ENCODE measurements at places on chromosomes 6 and 20. TPM values are rescaled to one million over a fixed set of nuclear protein-coding genes. Genes with fewer than 3 reads are reported as not detected.
A peak's percentile ranks its signal among the peaks of the same experiment; 100 is the strongest.

The FGD2 gene
- total RNA-seq, result 0.50 TPM

The SSTR4 gene
- not detected for total RNA-seq

The MROH8 gene
- total RNA-seq, result 3.3 TPM

The TRAPPC3L gene
- total RNA-seq, result not detected

The PPP1R16B gene
- total RNA-seq, result not detected

The KHDC1 gene
- total RNA-seq, result 16.2 TPM

DNA sequence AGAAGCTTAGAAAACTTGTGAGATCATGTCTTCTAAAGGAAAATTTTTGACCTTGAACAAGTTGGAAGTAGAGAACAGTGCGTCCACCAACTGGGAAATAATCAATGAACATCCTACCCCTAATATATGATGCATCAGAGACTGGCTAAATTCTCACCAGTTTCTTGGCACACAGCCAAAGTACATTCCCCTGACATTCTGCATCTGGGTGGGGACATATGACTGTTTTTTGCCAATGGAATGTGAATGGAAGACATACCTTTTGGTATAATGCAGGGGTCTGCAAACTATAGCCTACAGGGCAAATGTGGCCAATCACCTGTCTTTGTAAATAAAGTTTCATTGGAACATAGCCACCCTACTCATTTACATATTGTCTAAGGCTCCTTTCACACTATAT lies 84.7 kb downstream of the HAO1 start:
- H3K27ac ChIP-seq, result no peak overlapping the region
- H3K4me3 ChIP-seq, result no peak overlapping the region
- H3K27me3 ChIP-seq, result no peaks in the 10 kb centered on the region
- H3K36me3 ChIP-seq, result no peaks in the 10 kb centered on the region
- H3K4me1 ChIP-seq, result no peaks in the 10 kb centered on the region

DNA sequence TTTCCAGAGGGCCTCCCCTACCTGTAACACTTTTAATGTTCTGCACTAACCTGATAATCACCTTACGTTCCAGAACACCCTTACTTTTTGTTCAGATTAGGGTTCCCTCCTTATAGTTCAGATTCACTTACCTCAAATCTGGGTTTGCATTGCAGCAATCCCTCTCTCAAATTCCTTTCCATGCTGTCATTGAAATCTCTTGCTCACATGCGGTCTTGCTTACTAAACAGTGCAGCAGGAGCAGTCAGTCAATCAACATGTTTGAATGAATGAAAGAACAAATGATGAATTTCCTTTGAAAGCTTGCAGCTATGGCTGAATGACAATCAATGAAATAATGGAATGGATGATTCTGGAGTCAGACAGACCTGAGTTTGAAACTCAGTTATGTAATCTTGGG lies 200.1 kb downstream of the HIVEP2 start:
- DNase-seq, result peak; percentile 49
- H3K27ac ChIP-seq, result no peak overlapping the region
- no peak overlapping the region for H3K4me3 ChIP-seq
- H3K4me1 ChIP-seq, result no peaks in the 10 kb centered on the region
- no peaks in the 10 kb centered on the region for H3K27me3 ChIP-seq
- H3K36me3 ChIP-seq, result no peaks in the 10 kb centered on the region

DNA sequence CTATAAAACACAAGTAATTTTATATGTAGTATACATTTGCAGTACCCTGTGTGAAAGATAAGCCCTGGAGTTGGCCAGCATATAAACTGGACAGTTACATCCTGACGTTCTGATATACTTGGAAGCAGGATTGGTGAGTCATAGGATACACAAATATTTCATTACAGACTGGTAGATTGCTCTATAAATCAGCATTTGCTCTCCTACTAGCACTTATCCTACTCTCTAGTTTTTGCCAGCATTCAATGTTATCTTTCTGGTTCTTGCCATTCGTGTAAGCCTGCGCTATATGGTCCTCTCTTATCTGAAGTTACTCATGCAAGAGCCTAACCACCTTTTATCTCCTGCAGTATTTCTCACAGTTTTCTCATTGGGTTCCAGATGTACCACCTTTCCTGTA lies 680.2 kb upstream of the MMS22L start:
- H3K4me3 ChIP-seq, result no peak overlapping the region
- no peaks in the 10 kb centered on the region for H3K4me1 ChIP-seq
- no peaks in the 10 kb centered on the region for H3K27me3 ChIP-seq
- no peak overlapping the region for H3K27ac ChIP-seq
- no peaks in the 10 kb centered on the region for H3K36me3 ChIP-seq

GRCh38 chr6:161476711-161477110 lies 202.8 kb upstream of the AGPAT4 start:
- H3K36me3 ChIP-seq, result no peaks in the 10 kb centered on the region
- H3K27me3 ChIP-seq, result peaks cover 48% of the 10 kb centered on the region
- H3K4me3 ChIP-seq, result no peak overlapping the region

- H3K27me3 ChIP-seq, result no peaks in the 10 kb centered on the region
- no peaks in the 10 kb centered on the region for H3K36me3 ChIP-seq
- H3K27ac ChIP-seq, result no peak overlapping the region
These were observed 1355.9 kb downstream of the GRIK2 start for GRCh38 chr6:102749210-102749971.

DNA sequence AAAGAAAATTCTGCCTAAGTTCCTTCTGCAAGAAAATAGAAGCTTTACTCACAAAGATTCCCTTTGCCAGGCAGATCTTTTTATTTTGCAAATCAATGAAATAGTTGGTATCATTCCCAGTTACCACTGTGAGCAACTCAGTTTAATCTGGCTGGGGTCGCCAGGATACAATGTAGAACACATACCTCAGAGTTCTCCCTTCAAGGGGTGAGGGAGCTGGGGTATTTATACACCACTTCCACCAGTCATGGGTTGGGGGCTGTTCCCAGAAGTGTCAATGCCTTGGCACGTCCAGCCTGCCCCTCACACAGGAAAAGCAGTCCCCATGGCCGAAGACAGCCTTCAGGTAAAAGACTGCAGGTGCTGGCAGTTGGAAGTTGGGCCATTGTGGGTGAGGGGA lies 86.2 kb downstream of the SLC24A3 start:
- H3K4me3 ChIP-seq, result no peak overlapping the region
- no peaks in the 10 kb centered on the region for H3K4me1 ChIP-seq
- peaks cover 37% of the 10 kb centered on the region for H3K27me3 ChIP-seq
- DNase-seq, result no peak

- H3K27ac ChIP-seq, result no peak overlapping the region
- no peaks in the 10 kb centered on the region for H3K4me1 ChIP-seq
- DNase-seq, result no peak
- H3K4me3 ChIP-seq, result no peak overlapping the region
- no peaks in the 10 kb centered on the region for H3K27me3 ChIP-seq
These were observed 83.1 kb downstream of the PTCHD4 start for GRCh38 chr6:48027704-48028435.

DNA sequence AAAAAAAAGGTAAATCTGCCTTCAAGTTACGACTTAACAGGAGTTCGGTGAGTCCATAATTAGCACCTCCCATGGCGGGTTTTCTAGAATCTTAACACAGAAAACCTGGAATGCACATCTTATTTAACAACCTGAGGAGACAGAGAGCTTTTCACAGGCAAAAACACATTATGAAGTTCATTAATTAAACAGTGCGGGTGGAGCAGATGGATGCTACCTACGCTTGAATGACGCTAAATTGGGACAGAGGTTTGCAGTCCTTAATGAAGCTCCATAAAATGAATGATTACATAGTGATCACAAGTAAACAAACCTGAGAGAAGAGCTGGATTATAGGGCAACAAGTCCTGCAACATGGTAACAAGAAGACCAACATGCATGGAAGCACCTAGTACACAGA lies 81.0 kb downstream of the INSM1 start:
- H3K4me1 ChIP-seq, result peaks cover 7% of the 10 kb centered on the region
- no peak overlapping the region for H3K27ac ChIP-seq
- no peak for DNase-seq
- no peak overlapping the region for H3K4me3 ChIP-seq

- no peak overlapping the region for H3K27ac ChIP-seq
- H3K27me3 ChIP-seq, result no peaks in the 10 kb centered on the region
- H3K4me1 ChIP-seq, result no peaks in the 10 kb centered on the region
These were observed 67.8 kb upstream of the HTR1E start for GRCh38 chr6:86869500-86869899.

- no peaks in the 10 kb centered on the region for H3K36me3 ChIP-seq
- H3K27me3 ChIP-seq, result no peaks in the 10 kb centered on the region
- H3K4me1 ChIP-seq, result no peaks in the 10 kb centered on the region
- no peak for DNase-seq
- no peak overlapping the region for H3K27ac ChIP-seq
These were observed 16.4 kb upstream of the CCDC28A start for GRCh38 chr6:138757136-138757535.

DNA sequence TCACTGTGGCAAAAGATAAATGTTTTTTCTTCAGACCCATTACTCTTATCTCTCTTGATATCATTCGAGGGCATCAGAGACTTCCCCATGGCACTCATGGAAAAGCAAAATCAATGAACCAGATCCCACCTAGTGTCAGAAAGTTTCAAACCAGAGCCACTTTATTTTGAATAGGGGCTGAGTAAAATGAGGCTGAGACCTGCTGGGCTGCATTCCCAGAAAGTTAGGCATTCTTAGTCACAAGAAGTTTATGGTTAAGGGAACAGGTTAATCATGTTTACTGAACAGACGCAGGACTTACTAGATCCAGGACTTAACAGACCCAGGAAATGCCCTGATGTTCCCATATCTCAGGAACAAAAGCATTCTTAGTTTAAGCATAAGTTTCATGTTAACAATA lies 369.9 kb downstream of the BTBD3 start:
- H3K4me1 ChIP-seq, result peaks cover 22% of the 10 kb centered on the region
- no peaks in the 10 kb centered on the region for H3K27me3 ChIP-seq
- H3K4me3 ChIP-seq, result peak overlapping the region; percentile 20
- no peaks in the 10 kb centered on the region for H3K36me3 ChIP-seq
- DNase-seq, result peak; percentile 91

GRCh38 chr6:136811272-136811671 lies 11.1 kb upstream of the PEX7 start:
- H3K4me3 ChIP-seq, result no peak overlapping the region
- DNase-seq, result no peak
- H3K27ac ChIP-seq, result no peak overlapping the region
- no peaks in the 10 kb centered on the region for H3K27me3 ChIP-seq
- no peaks in the 10 kb centered on the region for H3K36me3 ChIP-seq
- H3K4me1 ChIP-seq, result no peaks in the 10 kb centered on the region

- H3K27me3 ChIP-seq, result no peaks in the 10 kb centered on the region
- no peak overlapping the region for H3K4me3 ChIP-seq
- H3K36me3 ChIP-seq, result no peaks in the 10 kb centered on the region
- DNase-seq, result no peak
These were observed 195.7 kb downstream of the CENPW start for GRCh38 chr6:126535595-126535994.

GRCh38 chr6:97282238-97282725 lies 734 bp downstream of the MMS22L start:
- H3K4me1 ChIP-seq, result peaks cover 21% of the 10 kb centered on the region
- H3K36me3 ChIP-seq, result 0 out of 2 replicates have a peak, but pooled peaks cover 10% of the 10 kb centered on the region
- H3K27ac ChIP-seq, result peak overlapping the region; percentile 17
- DNase-seq, result no peak
- H3K4me3 ChIP-seq, result peak overlapping the region; percentile 93

- H3K36me3 ChIP-seq, result no peaks in the 10 kb centered on the region
- no peak overlapping the region for H3K4me3 ChIP-seq
- no peak for DNase-seq
- peak overlapping the region; percentile 79 for H3K27ac ChIP-seq
- H3K27me3 ChIP-seq, result no peaks in the 10 kb centered on the region
- H3K4me1 ChIP-seq, result peaks cover 50% of the 10 kb centered on the region
These were observed 38.9 kb upstream of the TNFAIP3 start for GRCh38 chr6:137827977-137828810.

DNA sequence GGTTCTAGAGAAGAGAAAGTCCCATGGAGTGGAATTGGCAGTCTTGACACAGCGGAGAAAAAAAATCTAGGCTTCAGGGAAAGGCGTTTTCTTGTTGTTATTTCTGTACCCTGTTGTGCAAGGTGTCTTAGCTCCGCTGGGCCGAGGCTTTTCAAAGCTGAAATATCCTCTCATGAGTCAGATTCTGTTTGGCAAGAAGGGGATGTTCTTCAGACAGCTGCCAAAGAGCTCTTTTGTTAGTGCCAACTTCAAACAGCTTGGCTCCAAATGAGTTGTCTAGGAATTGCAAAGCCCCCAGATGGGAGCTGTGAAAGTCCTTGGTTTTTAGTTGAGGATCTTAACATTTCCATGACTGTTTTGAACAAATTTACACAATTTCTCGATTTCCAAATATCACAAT lies 45.6 kb downstream of the LRRN4 start:
- H3K27me3 ChIP-seq, result no peaks in the 10 kb centered on the region
- no peak overlapping the region for H3K27ac ChIP-seq
- peaks cover 4% of the 10 kb centered on the region for H3K36me3 ChIP-seq
- peak; percentile 62 for DNase-seq
- peak overlapping the region; percentile 97 for H3K4me3 ChIP-seq

DNA sequence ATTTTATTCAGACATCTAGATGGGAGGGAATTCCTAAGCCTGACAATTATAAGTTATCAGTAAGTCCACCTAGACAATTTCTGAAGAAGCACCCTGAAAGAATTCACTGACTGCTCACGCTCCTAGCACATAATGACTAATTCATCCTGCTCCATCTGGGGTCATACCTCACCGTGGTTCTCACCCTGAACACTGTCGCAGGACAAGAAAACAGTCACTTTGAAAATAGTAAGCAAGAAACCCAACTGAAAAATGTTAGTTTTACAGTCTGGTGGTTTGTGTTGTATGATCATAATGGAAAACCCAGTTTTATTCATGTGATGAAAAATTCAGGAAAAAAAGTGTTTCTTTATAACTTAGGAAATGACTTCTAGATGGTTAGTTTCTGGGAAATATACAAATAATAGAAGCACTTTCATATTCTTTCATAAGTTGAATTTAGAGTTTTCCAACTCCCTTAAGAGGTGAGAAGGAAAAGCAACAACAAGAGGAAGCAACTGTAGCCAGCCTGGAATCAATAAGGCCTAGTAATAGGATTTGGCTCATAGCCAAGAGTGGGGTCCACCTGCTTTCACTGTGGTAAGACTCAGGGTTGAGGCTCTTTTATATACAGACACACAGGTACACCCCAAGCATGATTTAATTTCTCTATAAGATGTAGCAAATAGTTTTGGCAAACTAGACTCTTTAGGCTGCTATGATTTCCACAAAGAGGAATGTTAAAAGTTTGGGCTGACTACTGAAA lies 94.1 kb downstream of the HIVEP2 start:
- no peak for DNase-seq
- H3K4me3 ChIP-seq, result no peak overlapping the region
- peaks cover 82% of the 10 kb centered on the region for H3K4me1 ChIP-seq
- peak overlapping the region; percentile 96 for H3K27ac ChIP-seq
- H3K27me3 ChIP-seq, result no peaks in the 10 kb centered on the region

- H3K27me3 ChIP-seq, result peaks cover 20% of the 10 kb centered on the region
- H3K4me3 ChIP-seq, result no peak overlapping the region
- no peak overlapping the region for H3K27ac ChIP-seq
- DNase-seq, result no peak
- H3K36me3 ChIP-seq, result no peaks in the 10 kb centered on the region
These were observed 34.1 kb upstream of the PDE10A start for GRCh38 chr6:165697171-165697570.
